Neural crest cell (in vitro differentiated cells): ENCODE measurements at places on chromosomes 7 and 10. TPM values are rescaled to one million over a fixed set of nuclear protein-coding genes. Genes with fewer than 3 reads are reported as not detected.

FAM25G gene
- not detected in 2 replicates for total RNA-seq

GRID2IP gene
- 0.54 and 0.61 TPM in 2 replicates for total RNA-seq

NODAL gene
- total RNA-seq = not detected in 2 replicates

LRRC18 gene
- not detected in 2 replicates for total RNA-seq

OPALIN gene
- not detected in 2 replicates for total RNA-seq

KLF14 gene
- not detected in 2 replicates for total RNA-seq

OR2A1 gene
- total RNA-seq = 0.19 TPM in 1 of 2 replicates, not detected in the other

IFIT1B gene
- total RNA-seq = not detected in 2 replicates

WNT8B gene
- 3.8 and 4.2 TPM in 2 replicates for total RNA-seq

DNA sequence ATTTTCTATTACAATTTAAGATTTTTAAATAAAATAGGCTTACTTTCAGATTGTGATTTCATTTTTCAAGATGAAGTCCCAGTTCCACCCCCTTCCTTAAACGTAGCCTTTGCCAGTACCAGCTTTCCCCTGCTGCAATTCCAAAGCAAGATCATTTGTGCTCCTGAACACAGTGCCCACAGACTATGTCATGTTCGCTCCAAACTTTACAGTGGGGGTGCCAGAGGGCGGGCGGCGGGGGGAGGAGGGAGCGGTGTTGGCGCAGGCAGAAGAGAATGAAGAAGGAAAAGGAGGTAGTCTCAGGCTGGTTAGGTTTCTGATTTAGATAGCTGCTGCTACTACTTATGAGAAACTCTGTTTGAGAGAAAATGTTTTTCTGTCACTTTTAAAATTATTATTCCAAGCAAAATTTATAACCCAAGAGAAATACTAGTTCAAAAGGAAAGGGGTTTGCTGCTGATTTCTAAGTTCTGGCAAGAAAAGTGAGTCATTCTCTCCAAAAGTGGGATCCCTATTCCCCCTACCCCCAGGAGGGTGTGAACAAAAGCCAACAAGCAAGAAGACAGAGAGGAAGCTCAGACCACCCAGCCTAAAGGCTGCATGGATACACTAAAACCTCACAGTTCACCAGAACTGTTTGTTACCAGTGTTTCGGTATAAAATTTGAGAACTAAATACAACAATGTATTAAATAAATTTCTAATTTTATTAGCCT, 109.6 kb downstream of the SRPK2 start:
- no peak for DNase-seq

GRCh38 chr10:103663802-103664201, 170.3 kb downstream of the NEURL1 start:
- no peak for DNase-seq

GRCh38 chr7:10104292-10104691, 869.4 kb upstream of the PHF14 start:
- no peak for DNase-seq

DNA sequence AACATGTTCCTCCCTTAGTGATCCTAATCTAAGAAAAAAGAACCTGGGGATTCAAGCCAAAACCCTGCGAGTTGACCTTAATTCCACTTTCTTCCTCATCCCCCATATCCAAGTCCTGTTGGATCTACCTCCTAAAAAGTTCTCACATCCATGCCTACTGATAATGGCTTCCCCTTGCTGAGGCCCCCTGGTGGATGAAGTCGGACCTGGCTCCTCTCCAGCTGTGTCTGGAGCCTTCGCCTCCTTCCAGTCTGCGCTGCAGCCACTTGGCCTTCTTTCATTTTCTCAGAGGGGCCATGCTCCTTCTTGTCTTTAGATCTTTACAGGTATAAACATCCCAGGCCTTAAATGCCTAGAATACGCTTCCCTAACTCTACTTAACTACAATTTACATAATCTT, 8.1 kb downstream of the PDE1C start:
- peak; percentile 62 for DNase-seq

DNA sequence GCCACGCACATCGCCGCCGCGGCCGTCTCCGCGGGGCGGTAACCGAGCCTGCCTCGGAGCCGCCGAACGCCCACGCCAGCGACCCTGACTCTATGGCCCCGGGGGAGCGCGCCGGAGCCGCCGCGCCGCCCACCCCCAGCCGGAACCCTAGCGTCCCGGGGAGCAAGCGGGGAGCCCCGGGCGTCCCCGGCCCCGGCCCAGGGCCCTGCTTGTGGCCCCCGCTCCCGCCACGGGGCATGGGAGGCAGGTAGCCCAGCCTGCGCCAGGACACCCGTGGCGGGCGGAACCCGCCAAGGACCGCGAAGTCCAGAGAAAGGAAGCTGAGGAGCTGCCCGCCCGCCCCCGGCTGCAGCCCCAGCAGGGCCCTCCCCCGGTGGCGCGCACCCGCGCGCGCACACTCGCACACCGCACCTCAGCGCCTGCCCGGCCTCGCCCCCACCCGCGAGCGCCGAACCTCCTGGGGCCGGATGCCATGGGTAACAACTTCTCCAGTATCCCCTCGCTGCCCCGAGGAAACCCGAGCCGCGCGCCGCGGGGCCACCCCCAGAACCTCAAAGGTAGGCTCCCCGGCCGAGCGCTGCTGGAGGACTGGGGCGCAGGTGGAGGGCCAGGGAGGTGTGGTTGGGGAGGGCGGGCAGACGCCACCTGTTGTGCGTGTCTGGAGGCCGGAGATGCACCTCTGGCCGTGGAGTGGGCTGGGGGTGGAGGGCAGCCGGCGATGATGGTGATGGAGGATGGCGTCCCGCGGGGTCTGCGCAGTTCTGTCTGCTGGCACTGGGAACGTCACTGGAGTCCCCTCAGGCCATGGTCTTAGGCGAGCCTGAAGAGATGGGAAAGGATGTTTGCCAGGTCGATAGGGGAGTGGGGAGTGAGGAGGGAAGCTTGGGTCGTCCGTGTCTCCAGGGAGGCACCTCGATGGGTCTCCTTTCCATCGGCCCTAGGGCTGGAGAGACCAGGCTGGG, 692 bp downstream of the NEURL1 start:
- no peak for DNase-seq

DNA sequence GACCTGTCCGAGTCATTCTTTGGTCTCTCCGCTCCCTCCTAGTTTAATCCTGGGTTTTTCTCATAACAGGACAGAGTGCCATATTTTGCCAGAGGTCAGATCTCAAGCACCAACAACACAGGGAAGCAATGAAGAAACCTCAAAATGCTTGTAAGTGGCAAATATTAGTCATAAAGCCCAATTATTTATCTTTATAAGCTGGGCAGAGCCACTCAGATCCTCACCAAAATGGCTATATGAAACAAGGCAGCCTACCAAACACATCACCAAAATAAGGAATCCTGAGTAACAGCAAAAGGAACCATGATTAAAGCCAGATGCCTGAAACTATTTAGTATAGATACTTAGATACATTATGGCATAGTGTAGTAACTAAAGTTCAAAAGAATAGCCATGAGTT, 4.7 kb downstream of the ECD start:
- no peak for DNase-seq

- DNase-seq = no peak
These were observed 63.1 kb upstream of the STEAP1B start for GRCh38 chr7:22563032-22563501.

GRCh38 chr7:69243016-69243415, 355.3 kb upstream of the AUTS2 start:
- no peak for DNase-seq

DNA sequence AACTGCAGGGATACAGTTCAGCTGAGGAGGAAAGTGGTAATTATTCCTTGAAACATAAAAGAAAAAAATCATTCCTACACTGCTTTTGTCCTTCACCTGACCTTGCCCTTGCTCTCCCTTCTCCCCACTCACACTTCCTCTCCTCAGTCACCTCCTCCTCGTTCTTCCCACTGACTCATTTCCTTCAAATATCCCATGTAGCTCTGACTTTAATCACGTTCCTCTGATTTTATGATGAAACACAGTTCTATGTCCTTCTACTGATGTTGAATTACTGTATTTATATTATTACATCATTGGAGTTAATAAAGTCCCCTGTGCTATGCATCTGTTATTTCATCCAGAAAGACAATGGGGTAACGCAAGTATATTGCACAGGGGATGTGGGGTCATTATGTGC, 575.6 kb downstream of the POM121L12 start:
- DNase-seq = no peak

- no peak for DNase-seq
These were observed 309.2 kb downstream of the GPR158 start for GRCh38 chr10:25483999-25484398.

DNA sequence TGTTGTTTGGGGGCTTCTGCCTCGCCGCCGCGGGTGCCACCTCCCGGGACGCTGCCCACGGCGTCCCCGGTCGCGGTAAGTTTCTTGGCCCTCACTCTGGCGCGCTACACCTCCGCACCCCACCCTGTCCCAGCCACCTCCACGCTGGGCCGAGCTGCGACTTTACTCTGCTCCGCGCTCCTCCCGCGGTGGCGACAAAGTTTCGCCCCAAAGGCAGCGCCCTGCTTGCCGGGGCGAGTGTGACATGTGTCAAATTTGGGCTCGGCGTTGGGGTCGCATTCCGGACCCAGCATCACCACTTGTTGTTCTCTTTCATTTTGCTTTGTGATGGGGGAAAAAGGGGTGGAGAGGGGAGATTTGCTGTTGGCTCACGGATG, 167.7 kb upstream of the PPP1R3A start:
- DNase-seq = peak; percentile 23

- DNase-seq = no peak
These were observed at the start of gene HEPACAM2 for GRCh38 chr7:93226310-93226709. Gene HEPACAM2, minus strand, starts transcription at chr7:93226469.

DNA sequence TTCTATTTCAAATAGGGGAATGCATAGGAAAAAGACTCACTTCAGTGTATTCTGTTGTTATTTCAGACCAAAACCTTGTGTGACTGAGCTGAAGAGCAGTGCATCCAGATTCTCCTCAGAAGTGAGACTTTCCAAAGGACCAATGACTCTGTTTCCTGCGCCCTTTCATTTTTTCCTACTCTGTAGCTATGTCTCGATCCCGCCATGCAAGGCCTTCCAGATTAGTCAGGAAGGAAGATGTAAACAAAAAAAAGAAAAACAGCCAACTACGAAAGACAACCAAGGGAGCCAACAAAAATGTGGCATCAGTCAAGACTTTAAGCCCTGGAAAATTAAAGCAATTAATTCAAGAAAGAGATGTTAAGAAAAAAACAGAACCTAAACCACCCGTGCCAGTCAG, 12.0 kb downstream of the TET1 start:
- no peak for DNase-seq

DNA sequence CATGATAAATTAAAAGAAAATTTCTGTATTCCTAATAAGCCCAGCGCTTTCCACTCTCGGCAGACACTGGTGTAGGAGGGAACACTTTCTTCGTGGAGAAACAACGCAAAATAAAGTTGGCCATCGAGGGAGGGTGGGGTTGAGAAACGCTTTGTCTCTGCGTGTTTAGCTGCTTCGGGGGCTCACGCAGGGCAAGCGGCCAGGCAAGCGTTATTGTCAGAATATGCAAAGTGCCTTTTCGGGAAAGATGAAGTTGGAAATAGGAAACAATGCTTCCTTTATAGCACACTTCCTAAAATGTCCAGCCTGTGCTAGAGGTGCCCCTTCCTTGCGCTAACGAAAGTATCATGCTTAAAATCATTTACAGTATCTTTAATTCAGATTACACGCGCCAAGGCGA, 1.9 kb upstream of the EBF3 start:
- DNase-seq = no peak
